ENCODE measurements at places on chromosomes 2 and 18. TPM values are rescaled to one million over a fixed set of nuclear protein-coding genes. Genes with fewer than 3 reads are reported as not detected.

DNA sequence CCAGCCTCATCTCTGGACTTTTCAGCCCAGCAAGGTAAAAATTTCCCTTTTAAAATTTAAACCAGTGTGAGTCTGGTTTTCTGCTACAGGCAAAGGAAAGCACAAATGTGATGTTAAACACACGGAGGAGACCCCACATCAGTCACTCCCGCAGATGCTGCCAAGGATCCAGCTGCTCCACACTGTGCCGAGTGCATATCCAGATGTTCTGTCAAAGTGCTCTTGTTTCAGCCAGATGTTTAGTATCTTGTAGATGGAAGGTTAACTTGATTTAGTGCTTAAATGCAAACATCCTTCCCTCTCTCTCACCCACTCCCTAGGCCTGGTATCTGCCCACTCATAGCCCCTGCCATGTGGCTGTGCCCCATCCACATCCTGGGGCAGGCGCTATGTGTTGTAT, 15.8 kb upstream of the ATOH8 start:
- DNase-seq, result no peak

The CTNNA2 gene
- not detected for total RNA-seq

- DNase-seq, result no peak
Measured at GRCh38 chr2:44746856-44747615, 194.5 kb upstream of the SIX3 start.

DNA sequence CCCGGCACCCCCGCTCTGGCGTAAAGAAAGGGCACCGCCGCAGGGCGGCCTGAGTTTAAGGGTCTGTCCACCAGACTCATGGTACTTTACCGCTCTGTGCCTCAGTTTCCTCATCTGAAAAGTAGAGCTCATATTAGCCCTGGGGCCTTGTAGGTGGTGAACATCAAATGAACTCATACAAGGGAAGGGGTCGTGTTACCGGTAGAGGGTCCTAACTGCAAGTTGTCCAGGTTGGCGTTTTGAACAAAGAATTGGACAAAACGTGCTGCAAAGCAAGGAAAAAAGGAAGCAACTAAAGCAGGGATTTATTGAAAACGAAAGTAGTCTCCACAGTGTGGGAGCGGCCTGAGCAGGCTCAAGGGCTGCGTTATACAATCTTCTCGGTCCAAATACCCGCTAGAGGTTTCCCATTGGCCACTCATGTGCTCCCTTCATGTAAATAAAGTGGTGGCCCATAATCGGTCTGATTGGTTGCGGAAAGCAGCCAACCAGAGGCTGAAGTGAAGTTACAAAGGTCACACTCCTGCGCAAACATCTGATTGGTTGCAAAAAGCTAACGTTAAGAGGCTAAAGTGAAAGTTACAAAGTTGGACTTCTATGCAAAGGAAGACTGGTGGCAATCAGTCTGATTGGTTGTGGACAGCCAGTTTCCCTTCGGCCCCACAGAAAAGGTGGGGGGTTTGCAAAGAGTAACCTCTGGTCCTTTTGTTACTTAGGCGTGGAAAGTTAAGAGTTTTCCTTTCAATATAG, 80.7 kb upstream of the LDLRAD4 start:
- DNase-seq, result peak; percentile 36

GRCh38 chr2:226578373-226578772, 221.2 kb downstream of the IRS1 start:
- DNase-seq, result no peak

- no peak for DNase-seq
Measured at GRCh38 chr18:46821856-46822711, 65.2 kb upstream of the ST8SIA5 start.

GRCh38 chr2:12035029-12035720, 288.7 kb downstream of the LPIN1 start:
- DNase-seq, result no peak

DNA sequence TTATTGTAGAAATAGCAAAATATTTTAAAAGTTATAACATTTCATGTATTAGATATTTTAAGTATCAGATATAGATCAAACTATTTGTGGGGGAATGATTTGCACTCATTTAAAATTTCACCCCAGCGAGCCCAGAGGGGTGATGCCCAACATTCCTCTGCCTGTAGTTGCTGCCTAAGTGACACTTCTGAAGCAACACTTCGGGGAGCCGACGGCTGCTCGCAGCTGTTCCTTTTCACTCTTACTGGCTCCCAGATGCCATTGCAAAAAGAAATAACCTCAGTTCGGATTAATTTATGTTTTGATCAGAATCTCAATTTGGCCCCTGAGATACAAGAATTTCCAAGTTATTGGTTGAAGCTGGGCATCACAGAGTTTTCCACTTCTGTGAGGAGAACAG, 603.8 kb downstream of the PLCL1 start:
- no peak for DNase-seq

The DSEL gene
- 1.1 TPM for total RNA-seq

DNA sequence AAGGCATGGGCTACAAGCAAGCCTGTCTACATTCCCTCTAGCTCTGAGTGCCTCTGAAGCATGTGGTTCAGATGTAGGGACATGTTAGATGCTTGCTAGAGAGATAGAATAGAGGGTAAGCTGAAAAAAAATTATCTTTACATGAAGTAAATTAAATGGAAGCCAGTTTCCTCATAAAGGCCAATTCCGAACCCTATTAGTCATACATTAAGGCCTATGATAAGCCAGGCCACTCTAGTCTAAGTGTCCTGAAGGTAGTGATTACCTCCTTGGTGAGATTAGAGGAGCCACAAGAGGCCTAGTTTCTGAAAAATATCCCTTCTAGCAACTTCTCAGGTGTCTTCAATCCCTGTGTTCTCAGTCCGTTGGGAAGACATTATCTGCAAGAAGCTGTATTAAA, 72.4 kb upstream of the NPAS2 start:
- no peak for DNase-seq

DNA sequence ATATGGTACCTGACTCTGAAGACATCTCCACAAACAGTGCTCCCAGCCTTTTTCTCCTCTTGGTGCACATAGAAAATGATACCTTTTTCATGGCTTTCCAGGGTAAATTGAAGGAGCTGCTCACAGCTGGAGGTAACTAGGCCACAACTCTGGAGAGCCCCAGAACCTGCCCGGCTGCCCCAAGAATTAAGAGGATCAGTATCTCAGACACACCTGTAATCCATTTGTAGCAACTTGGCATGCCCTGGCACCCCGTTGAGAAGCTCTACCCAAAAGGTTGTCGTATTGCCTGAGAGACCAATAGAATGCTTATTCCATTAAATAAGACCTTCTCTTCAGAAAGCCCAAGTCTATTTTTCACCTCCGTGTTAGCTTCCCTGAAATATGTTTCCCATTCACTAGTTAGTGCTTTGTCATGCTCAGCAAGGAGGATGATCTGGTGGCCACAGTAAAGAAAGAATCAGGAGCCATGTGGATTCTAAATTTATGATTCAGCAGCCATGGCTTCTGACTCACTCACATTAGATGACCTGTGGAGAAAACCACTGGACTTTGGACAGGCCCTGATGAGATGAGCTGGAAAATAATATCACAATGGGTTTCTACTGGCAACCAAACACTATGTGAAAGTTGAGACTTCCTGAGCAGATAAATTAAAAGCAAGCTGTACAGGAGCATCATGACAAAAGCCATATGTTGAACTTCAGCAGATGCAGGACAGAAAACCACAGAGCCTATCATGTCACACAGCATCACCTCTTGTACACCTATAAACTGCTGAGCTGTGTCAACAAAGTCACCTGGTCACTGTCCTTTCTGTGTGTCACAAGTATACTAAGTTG, 253.3 kb upstream of the OSR1 start:
- DNase-seq, result no peak

GRCh38 chr2:191019376-191019775, 5.4 kb upstream of the STAT1 start:
- no peak for DNase-seq

- DNase-seq, result no peak
Measured at GRCh38 chr18:42392416-42392815, 437.4 kb downstream of the PIK3C3 start.

- no peak for DNase-seq
Measured at GRCh38 chr2:240469239-240469636, 33.8 kb downstream of the GPC1 start.

DNA sequence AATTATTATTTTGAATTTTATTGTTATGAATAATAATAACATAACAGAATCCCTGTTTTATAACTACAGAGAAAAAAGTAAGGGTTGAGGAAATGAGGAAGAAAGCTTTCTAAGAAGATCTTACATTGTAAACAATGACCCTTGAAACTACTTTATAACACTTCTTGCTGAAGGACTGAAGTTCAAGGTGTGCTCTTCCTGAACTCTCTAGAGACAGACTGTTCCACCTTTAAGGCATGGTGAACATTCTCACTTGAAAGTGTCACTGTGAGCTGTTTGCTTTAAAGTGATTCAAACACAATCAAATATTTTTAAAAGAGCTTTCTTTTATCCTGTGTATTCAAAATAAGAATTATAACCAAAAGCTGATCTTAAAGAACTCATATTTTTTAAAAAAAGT, 131.5 kb downstream of the DNAH7 start:
- no peak for DNase-seq

- no peak for DNase-seq
Measured at GRCh38 chr2:46334389-46335271, 37.4 kb downstream of the EPAS1 start.

GRCh38 chr2:157061799-157062198, 195.7 kb upstream of the GALNT5 start:
- DNase-seq, result no peak

- no peak for DNase-seq
Measured at GRCh38 chr2:157394928-157395327, 49.0 kb downstream of the CYTIP start.

The APLF gene
- total RNA-seq, result 6.4 TPM

DNA sequence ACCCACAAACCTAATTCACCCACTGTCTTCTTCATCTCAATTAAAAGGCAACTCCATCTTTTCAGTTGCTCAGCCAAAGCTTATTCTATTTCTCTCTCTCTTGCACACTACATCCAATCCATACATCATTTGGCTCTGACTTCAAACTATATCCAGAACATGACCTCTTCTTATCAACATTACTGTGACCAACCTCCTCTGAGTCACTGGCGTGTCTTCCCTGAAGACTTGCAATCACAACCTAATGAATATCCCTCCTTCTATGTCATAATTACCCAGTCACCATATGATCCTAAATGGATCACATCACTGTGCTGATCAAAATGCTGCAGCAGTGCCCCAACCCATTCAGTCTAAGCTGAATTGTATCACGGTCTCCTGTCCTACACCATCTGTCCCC, 22.6 kb upstream of the SULT1C3 start:
- DNase-seq, result no peak

GRCh38 chr2:145597809-145598208, 1077.9 kb upstream of the ZEB2 start:
- DNase-seq, result no peak

The PSME4 gene
- 80.4 TPM for total RNA-seq

DNA sequence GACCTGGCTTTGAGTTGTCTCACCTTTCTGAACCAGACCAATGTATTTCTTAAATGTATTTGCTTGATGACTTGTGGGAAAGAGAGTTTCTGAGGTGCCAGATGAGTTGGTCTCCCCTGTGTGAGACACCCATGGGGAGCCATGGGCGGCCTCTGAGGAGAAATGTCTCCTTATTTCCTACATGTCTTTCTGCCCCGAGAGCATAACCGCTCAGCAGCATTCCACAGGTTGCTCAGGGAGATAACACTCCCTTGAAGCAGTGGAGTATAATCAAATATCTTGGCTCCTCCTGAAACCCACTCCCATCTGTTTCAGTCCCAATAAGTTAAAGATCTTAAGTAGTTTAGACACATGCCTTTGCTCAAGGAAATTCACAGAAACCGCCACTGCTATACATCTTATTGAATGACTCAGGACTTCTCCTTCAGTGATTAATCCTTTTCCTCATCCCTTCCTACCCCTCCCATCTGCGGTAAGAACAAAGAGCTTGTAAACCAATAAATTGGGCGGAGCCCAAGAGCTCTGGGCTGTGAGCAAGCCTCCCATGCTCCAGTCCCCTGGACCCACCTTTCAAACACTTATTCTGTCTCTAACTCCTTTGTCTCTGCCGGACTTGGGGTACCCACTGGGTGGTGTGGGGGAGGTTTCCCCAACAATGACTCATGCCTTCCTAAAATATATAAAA, 285.5 kb upstream of the LRRTM4 start:
- no peak for DNase-seq

GRCh38 chr2:118386641-118387302, 298.5 kb downstream of the INSIG2 start:
- DNase-seq, result no peak

DNA sequence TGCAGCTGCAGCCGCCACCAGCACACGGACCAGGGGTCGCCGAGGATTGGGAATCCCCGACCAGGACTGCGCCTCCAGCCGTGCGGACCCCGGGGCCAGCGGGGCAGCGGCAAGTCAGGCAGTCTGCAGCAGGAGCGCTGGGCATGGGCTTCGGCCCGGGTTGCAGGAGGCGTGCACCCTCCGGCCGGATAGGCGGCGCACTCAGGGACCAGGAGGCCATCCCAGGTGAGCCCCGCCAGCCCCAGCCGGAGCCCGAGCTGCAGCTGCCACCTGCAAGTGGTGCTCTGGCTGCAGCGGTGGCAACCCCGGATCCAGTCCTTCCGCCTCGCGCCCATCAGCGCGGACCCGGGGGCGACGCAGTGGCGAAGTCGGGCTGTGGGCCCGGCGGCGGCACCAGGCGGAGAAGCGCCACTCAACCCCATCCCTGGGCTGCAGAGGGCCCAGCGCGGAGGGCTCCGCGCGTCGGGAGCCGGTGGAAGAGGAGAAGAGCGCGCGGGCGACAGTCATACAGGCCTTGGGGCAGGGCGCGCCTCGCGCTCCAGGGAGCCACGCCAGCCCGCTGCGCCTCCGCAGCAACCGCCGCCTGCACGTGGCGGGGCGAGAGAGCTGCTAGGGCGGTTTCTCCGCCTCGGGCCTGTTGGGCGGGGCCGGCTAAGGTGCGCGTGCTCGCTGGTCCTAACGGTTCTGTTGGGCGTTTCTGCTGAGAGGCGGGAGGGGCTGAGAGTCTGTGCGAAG, 73.8 kb downstream of the RPIA start:
- no peak for DNase-seq

- no peak for DNase-seq
Measured at GRCh38 chr18:11845654-11846053, 5.6 kb upstream of the CHMP1B start.

- no peak for DNase-seq
Measured at GRCh38 chr2:121086450-121086849, 198.6 kb downstream of the TFCP2L1 start.

DNA sequence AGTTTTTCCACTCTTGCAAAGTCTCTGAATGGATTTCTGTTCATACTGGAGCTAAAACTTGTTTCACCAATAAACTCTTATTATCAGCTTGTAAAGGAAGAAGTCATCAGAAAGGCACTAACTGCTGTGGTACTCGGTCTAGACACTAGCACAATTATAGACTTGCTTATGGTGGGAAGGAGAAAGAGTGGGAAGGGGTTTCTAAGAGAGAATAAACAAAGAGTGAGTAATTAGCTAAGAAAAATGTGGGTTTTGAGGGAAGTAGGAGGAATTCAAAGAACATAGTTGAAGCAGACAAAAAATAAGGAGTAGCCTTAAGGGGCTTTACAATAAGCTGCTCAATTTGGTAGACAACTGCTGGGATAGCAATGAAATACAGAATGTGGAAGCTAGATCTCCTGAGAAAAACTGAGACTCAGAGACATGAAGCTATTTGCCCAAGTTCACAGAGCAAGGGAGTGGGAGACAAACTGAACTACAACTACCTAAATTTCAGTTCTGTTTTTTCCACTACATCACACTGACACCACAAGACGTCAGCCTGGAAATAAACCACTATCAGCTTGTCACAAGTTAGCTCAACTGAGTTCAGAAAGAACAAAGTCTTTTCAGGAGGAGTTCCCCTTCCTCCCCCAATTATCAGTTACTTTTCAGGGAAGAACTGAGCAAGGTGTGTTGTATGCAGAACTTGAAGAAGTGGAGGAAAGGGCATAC, 59.7 kb downstream of the MAP4K3 start:
- no peak for DNase-seq

The PCARE gene
- total RNA-seq, result not detected
